ENCODE measurements at places on chromosomes 3 and 15.

DNA sequence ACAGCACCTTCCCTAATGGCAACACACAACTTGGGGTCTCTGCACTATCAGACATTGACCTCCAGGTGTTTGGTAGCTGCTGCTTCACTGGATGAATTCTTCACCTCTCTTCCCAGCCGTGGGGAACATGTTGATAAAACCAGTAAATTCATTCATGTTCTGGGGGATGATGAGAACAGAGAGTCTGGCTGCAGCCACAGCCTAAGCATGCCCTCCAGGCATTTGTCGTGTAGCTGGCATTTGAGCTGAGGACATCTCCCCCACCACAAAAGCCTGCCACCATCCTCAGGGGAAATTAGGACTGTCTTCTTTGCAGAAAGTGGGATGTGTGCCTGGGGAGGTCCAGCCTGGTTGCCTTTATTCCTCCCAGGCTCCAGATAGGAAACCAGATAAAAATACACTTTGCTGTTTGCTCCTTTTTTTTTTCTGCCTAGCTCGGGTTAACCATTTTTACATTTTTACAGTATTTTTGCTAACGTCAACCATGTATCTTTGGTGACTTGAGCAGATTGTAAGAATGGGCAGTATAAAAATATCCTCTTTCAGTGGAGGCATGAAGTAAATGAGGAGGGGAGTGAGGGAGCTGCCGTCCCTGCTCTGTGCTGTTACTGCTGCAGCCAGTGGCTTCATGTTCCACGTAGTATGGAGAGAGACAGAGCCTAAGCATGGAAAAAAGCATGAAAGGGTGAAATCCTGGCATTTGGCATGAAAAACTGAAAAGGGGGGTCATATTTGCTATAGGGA lies 444.0 kb downstream of the EPHB1 start:
- DNase-seq, result no peak

DNA sequence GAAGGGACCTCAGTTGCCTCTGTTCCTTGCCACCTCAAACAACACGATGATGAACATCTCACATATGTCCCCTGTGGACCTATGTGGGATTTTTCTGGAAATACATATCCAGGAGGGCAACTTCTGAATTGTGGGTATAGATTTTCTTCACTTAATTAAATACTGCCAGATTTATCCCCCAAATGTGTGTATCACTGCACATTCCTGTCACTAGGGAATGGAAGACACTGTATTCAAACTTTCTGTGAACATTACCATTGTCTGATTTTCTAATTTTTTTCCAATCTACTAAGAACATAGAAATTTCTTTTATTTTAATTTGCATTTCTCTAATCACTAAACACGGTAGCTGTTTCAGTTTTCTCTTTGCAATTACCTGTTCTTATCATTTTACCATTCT lies 102.0 kb upstream of the MRPS22 start:
- DNase-seq, result no peak

- DNase-seq, result peak; percentile 70
These were observed 19.6 kb downstream of the PLXNA1 start for GRCh38 chr3:127002195-127003174.

DNA sequence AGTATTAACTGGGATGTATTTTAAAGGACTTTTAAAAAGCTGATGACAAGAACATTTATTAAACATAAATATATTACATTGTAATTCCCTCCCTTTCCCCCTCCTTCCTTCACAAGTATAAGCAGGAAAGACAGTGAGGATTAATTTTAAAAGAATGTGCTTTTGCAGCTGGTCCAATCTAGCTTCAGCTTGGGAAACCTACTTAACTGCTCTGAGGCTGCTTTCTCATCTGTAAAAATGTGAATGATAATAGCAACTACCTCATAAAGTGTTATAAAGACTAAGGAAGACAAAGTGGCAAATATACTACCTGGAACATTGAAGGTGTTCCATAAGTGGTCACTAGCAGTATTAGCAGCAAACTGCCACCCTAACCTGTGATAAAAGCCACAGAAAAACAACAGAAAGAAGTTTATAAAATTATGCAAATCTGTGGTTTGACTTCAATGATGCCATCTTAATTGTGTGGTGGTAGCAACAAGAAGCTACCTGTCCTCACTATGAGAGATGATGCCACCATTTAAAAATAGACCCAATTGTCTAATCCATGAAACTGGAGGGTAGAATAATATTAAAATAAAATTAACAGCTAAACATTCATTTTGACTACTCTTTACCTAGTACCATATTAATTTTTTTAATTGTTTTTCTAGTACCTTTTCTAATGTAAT lies 20.0 kb downstream of the DHX36 start:
- DNase-seq, result peak; percentile 13

- no peak for DNase-seq
These were observed 23.4 kb downstream of the XPC start for GRCh38 chr3:14154895-14155440.

- no peak for DNase-seq
These were observed 481 bp upstream of the CRYBG3 start for GRCh38 chr3:97821287-97821773.

- DNase-seq, result no peak
These were observed 10.8 kb downstream of the IP6K1 start for GRCh38 chr3:49775538-49775937.

DNA sequence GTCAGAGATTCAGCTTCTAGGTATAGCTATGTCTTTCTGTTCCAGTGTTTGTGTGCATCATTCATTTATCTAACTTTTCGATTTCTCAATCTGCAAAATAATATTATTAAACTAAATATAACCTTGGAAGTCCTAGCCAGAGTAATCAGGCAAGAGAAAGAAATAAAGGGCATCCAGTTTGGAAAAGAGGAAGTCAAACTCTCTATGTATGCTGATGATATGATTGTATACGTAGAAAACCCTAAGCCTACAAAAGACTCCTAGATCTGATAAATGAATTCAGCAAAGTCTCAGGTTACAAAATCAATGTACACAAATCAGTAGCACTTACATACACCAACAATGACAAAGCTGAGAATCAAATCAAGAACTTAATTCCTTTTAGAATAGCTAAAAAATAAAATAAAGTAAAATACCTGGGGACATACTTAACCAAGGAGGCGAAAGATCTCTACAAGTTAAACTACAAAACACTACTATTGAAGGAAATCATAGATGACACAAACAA lies 718.2 kb downstream of the NTRK3 start:
- DNase-seq, result no peak

- DNase-seq, result no peak
These were observed 68.8 kb upstream of the TMEM115 start for GRCh38 chr3:50428007-50428633.
